Tibial nerve (tissue), 4 donors: ENCODE measurements at places on chromosomes 11 and 22. TPM values are rescaled to one million over a fixed set of nuclear protein-coding genes. Genes with fewer than 3 reads are reported as not detected.

PIWIL4 gene
- 8.0 TPM for total RNA-seq

DNA sequence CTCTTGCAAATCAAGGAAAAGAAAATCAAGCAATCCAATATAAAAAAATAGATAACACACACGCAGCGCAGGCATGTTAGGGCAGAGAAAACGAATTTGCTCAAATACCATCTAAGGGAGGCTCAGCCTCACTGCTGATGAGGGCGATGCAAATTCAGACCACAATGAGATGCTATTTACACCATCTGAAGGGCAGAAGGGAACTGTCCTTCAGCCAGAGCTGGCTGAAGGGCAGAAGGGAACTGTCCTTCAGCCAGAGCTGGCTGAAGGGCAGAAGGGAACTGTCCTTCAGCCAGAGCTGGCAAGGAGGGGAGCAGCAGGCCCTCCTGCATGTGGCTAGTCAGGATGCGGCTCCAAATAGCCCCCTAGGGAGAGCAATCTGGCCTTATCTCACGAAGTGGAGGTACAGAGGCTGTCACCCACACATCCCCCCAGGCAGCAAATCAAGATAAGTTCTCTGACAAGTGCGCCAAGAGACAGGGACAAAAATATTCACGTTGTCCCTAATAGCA is 7.6 kb upstream of the SLC39A13 start:
- H3K27ac ChIP-seq, result peak overlapping the region; percentile 85
- H3K4me3 ChIP-seq, result peak overlapping the region; percentile 81
- no peaks in the 10 kb centered on the region for H3K27me3 ChIP-seq
- H3K4me1 ChIP-seq, result peaks cover 9% of the 10 kb centered on the region

OR2AG2 gene
- not detected for total RNA-seq

DNA sequence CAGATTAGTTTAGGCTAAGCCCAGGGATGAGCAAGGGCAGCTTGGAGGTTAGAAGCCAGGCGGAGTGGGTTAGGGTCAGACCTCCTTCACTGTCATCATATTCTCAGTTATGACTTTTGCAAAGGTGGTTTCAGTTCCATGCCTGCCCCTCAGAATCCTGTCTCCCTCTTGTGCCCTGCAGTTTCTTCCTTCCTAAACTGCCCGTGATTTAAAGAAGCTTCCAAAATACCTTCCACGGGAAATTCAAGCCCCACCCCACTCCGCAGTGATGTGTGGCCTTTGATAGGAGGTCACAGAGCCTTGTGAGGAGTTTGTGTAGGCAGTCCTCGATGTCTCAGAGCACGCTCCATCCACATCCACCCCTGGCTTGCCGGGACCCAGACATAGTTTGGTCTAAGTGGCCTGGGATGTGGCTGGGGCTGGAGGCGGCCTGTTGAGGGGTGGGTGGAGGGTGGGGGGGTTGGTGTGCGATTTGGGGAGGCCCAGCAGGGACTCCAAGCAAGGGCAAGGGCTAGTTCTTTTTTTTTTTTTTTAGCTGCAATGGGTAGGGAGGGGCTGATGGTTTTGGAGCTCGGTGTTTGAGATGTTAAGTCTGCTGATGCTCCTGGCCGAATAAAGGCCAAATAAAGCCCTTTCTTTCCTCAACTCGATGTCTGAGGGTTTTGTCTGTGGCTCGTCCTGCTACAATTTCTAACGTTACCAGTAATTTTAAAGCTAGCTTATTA is 1.6 kb upstream of the IFITM1 start:
- no peaks in the 10 kb centered on the region for H3K27me3 ChIP-seq
- peak overlapping the region; percentile 47 for H3K4me3 ChIP-seq
- no peak for DNase-seq
- H3K4me1 ChIP-seq, result peaks cover 46% of the 10 kb centered on the region

DNA sequence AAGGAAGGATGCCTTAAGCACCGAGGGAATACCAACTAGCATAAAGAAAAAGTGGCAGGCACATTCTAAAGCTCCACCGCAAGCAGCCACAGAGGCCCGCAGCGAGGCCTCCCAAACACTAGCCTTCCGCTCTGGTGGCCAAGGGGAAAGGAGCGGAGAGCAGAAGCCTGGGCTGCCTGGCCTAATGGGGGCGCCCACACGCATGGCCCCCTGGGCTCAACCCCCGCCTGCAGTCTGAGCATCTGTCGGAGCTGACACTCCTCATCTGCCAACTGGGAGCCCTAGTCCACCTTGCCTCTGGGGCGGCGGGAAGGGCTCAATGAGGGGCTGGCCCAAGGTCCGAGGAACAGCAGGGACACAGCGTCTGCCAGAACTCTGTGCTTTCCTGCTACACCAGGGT is 50.1 kb upstream of the WNT11 start:
- H3K4me3 ChIP-seq, result no peak overlapping the region
- no peaks in the 10 kb centered on the region for H3K36me3 ChIP-seq
- no peak for DNase-seq
- no peak overlapping the region for H3K27ac ChIP-seq
- no peaks in the 10 kb centered on the region for H3K4me1 ChIP-seq

DNA sequence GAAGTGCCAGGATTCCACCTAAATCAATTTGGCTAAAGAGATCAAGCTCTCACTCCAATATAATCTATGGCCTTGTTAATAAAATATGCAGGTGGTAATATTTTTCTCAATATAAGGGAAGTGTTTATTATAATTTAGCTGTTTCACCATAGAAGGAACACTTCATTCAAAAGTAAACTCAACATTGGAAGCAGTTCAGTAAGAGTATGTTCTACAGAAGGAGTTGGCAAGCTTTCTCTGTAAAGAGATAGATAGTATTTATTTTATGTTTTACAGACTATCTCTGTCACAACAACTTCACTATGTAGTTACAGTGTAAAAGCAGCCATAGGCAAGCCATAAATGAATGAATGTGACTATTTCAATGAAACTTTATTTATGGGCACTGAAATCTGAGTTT is 313.6 kb upstream of the ANO3 start:
- no peaks in the 10 kb centered on the region for H3K36me3 ChIP-seq
- no peaks in the 10 kb centered on the region for H3K4me1 ChIP-seq
- H3K27me3 ChIP-seq, result no peaks in the 10 kb centered on the region
- H3K27ac ChIP-seq, result no peak overlapping the region
- DNase-seq, result no peak
- H3K4me3 ChIP-seq, result no peak overlapping the region

- DNase-seq, result peak; percentile 79
- peak overlapping the region; percentile 10 for H3K4me3 ChIP-seq
- H3K27me3 ChIP-seq, result no peaks in the 10 kb centered on the region
- H3K36me3 ChIP-seq, result no peaks in the 10 kb centered on the region
- H3K27ac ChIP-seq, result peak overlapping the region; percentile 98
Measured at GRCh38 chr11:62553080-62553838, 6.7 kb upstream of the AHNAK start.

DNA sequence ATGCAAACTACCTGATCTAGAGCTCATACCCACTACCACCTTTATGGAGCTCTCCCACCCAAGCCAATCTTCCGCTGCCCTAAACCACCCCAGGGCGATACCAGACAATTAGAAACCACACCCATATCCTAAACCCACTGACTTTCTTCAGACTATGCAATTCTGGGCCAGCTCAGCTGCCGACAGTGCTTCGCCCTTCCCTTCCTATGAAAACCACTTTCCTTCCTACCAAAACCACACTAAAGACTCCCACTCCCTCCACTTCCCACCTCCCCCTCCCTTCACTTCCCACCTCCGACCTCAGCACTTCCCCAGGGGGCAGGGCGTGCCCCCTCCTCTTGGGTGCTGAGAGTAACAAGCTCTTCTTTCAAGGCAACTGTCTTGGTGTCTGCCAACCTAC is 25.1 kb downstream of the B3GAT1 start:
- H3K4me1 ChIP-seq, result no peaks in the 10 kb centered on the region
- no peaks in the 10 kb centered on the region for H3K27me3 ChIP-seq
- no peak overlapping the region for H3K27ac ChIP-seq
- H3K4me3 ChIP-seq, result no peak overlapping the region
- no peaks in the 10 kb centered on the region for H3K36me3 ChIP-seq

- H3K27ac ChIP-seq, result no peak overlapping the region
- no peaks in the 10 kb centered on the region for H3K4me1 ChIP-seq
- H3K4me3 ChIP-seq, result no peak overlapping the region
- DNase-seq, result no peak
- H3K27me3 ChIP-seq, result no peaks in the 10 kb centered on the region
Measured at GRCh38 chr11:121057922-121058321, 34.0 kb downstream of the TBCEL start.

DNA sequence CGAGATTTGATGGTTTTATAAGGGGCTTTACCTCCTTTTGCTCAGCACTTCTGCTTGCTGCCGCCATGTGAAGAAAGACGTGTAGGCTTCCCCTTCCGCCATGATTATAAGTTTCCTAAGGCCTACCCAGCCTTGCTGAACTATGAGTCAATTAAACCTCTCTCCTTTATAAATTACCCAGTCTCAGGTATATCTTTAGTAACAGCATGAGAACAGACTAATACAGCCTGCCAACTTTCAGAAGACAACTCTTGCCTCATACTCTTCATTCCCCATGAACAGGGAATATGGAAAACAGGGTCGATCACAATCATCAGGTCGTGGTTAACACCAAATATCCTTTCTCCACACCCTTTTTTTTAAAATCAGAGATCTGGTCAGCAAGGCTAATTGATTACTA is 83.0 kb downstream of the MPPED2 start:
- DNase-seq, result no peak
- H3K4me3 ChIP-seq, result no peak overlapping the region
- no peaks in the 10 kb centered on the region for H3K27me3 ChIP-seq

GRCh38 chr11:101061606-101062005 is 68.0 kb downstream of the PGR start:
- no peak overlapping the region for H3K27ac ChIP-seq
- H3K4me1 ChIP-seq, result no peaks in the 10 kb centered on the region
- no peak for DNase-seq
- no peaks in the 10 kb centered on the region for H3K36me3 ChIP-seq
- no peak overlapping the region for H3K4me3 ChIP-seq
- no peaks in the 10 kb centered on the region for H3K27me3 ChIP-seq

- no peak overlapping the region for H3K27ac ChIP-seq
- no peak overlapping the region for H3K4me3 ChIP-seq
- no peak for DNase-seq
- no peaks in the 10 kb centered on the region for H3K27me3 ChIP-seq
- H3K4me1 ChIP-seq, result no peaks in the 10 kb centered on the region
Measured at GRCh38 chr11:104402812-104403521, 239.0 kb upstream of the PDGFD start.

GRCh38 chr11:114413958-114414357 is 13.5 kb downstream of the RBM7 start:
- no peak for DNase-seq
- H3K4me1 ChIP-seq, result no peaks in the 10 kb centered on the region
- H3K36me3 ChIP-seq, result peaks cover 31% of the 10 kb centered on the region
- no peak overlapping the region for H3K27ac ChIP-seq
- no peaks in the 10 kb centered on the region for H3K27me3 ChIP-seq

DNA sequence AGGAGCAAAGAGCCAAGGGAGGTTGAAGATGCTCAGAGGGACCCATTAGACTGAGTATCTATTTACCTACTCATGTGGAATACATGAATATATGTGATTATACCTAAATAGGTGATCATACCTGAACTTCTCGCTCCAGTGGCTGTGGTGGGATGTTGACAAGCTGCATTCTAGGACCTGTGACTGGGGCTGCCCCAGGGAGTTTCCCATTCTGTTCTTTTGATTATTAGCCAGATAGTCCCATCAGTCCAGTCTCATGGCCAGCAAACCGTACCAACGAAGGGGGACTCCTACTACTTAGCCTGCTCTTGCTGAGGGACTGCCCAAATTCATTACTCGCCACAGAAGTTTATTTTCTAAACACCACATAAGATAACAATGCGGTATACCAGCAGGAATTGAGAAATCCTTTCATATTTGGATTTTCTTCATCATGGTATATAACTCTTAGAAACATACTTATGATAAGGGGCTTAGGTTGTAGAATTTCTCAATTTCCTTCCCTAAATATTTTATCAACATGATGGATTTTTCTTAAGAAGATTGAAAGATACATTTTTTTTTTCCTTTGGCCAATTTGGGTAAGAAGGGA is 273.9 kb downstream of the NTM start:
- H3K4me1 ChIP-seq, result no peaks in the 10 kb centered on the region
- DNase-seq, result no peak
- H3K27ac ChIP-seq, result no peak overlapping the region
- no peak overlapping the region for H3K4me3 ChIP-seq
- H3K36me3 ChIP-seq, result no peaks in the 10 kb centered on the region
